AG09309 (cell line): ENCODE measurements at places on chromosomes 13 and 19.

DNA sequence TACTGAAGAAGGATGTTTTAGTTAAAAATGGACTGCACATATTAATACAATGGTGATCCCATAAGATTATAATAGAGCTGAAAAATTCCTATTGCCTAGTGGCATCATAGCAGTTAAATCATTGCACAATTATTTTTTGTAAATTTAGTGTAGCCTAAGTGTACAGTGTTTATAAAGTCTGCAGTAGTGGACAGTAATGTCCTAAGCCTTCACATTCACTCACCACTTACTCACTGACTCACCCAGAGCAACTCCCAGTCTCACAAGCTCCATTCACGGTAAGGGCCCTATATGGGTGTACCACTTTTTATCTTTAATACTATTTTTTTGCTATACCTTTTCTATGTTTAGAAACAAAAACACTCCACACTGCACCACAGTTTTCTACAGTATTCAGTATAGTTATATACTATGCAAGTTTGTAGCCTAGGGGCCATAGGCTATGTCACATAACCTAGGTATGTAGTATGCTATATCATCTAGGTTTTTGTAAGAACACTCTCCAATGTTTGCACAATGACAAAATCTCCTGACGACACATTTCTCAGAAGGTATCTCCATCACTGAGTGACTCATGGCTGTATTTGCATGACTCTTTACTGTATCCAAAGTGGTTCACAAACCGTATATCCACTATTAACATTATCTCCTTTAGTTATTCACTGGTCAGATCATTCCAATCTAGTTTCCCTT, 536.0 kb downstream of the KLF12 start:
- no peak for DNase-seq

DNA sequence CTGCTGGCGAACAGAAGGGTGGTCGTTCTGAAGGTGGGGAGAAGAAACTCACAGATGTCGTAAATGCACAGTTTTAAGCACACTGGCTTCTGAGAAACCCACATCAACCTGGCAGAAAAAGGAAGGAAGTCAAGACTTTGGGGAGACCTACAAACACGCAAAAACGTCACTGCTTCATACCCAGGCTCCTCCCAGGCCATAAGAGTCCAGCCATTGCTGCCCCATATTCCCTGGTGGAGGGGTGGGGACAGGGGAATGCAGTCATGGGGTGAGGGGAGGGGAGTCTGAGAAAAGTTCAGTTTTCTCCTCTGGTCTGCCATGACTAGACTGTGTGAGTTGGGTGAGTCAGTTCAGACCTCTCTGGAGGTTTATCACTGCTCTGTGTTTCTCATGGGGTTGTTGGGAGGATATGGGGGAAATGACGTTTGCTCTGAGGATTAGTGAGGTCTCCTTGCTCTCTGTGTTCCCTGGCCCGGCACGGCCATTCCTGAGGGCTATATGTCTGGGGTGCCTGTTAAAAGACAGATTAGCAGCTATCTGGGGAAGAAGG, 139.0 kb downstream of the FLT1 start:
- peak; percentile 87 for DNase-seq

DNA sequence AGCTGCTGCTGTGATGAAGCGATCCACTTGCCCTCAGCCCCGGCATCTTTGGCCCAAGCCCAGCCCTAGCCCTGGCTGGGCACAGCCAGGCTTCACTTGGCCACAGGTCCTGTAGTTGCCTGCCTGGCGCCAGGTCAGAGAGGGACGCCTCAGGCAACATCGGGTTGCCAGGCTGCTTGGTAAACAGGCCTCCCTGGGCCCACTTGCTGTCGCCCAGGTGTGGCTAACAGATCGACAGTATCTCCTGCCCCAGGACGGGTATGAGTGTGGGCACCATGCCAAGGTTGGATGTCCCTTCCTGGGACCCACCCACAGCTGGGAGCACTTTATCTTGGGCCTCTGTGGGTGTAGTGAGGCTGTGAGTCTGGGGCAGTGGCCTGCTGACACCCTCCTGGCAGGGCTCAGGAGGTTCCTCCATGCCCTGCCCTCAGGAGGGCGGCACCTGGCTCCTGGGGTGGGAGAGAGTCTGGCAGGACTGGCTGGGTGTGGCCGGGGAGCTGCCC, 27.8 kb downstream of the CARM1 start:
- DNase-seq: no peak

GRCh38 chr19:47663911-47664771, 49.1 kb upstream of the EHD2 start:
- peak; percentile 99 for DNase-seq

GRCh38 chr13:97109256-97109655, 112.9 kb upstream of the MBNL2 start:
- no peak for DNase-seq

GRCh38 chr13:77219401-77219800, 107.5 kb downstream of the MYCBP2 start:
- DNase-seq: no peak

- no peak for DNase-seq
Observed at GRCh38 chr13:45479661-45480060, 14.9 kb downstream of the COG3 start.

- DNase-seq: peak; percentile 39
Observed at GRCh38 chr19:53537521-53538377, at the start of gene ZNF331. ZNF331 (plus strand) TSS chr19:53538145; CDS start chr19:53569377, 31,232 bp downstream.

GRCh38 chr13:53422415-53422814, 393.8 kb downstream of the OLFM4 start:
- DNase-seq: no peak

- peak; percentile 20 for DNase-seq
Observed at GRCh38 chr13:47454986-47455385, 546.1 kb downstream of the SUCLA2 start.
